ENCODE measurements at places on chromosomes 7 and 10. TPM values are rescaled to one million over a fixed set of nuclear protein-coding genes. Genes with fewer than 3 reads are reported as not detected.

Gene OR2A12
- not detected for total RNA-seq

Gene PLAU
- total RNA-seq = 0.12 TPM

Gene OR2F2
- not detected for total RNA-seq

GRCh38 chr7:25180946-25181345 is 47.3 kb downstream of the NPVF start:
- DNase-seq = no peak
- peak overlapping the region; percentile 71 for H3K4me3 ChIP-seq
- no peaks in the 10 kb centered on the region for H3K27me3 ChIP-seq
- no peaks in the 10 kb centered on the region for H3K36me3 ChIP-seq
- H3K27ac ChIP-seq = peak overlapping the region; percentile 53

DNA sequence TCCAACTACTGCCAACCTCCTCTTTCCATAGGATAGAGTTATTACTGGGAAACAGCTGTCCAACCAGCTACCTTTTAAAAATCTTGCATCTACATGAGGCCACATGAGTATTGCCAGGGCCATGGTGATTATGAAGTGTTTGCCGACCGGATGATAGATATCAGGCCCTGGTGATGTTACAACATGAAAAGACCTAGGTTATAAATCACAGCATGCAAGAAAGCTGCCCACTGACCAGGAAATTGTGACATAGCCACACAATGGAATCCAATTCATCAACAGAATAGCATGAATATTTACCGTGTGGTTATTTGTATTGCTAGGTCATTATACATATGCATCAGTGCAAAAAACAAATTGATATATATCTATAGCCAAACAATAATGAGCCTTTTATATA is 517.0 kb downstream of the INHBA start:
- H3K27me3 ChIP-seq = no peaks in the 10 kb centered on the region
- H3K4me3 ChIP-seq = no peak overlapping the region
- H3K36me3 ChIP-seq = no peaks in the 10 kb centered on the region
- H3K27ac ChIP-seq = no peak overlapping the region
- no peaks in the 10 kb centered on the region for H3K4me1 ChIP-seq

GRCh38 chr7:151167197-151167961 is at the start of gene GBX1:
TSS of gene GBX1 (minus strand) at chr7:151167694. CDS start at chr7:151167548, 146 bp downstream.
- H3K27me3 ChIP-seq = peaks cover 40% of the 10 kb centered on the region
- H3K4me1 ChIP-seq = peaks cover 13% of the 10 kb centered on the region
- H3K36me3 ChIP-seq = no peaks in the 10 kb centered on the region
- no peak within 1 kb of the TSS for H3K27ac ChIP-seq
- DNase-seq = no peak

- no peak for DNase-seq
- H3K27ac ChIP-seq = no peak within 1 kb of the TSS
- H3K36me3 ChIP-seq = no peaks in the 10 kb centered on the region
- H3K4me1 ChIP-seq = no peaks in the 10 kb centered on the region
- no peaks in the 10 kb centered on the region for H3K27me3 ChIP-seq
Observed at GRCh38 chr7:130292682-130293257, at the start of gene CPA4. TSS of gene CPA4 (plus strand) at chr7:130293161. CDS start at chr7:130293181, 20 bp downstream.

- peaks cover 6% of the 10 kb centered on the region for H3K27me3 ChIP-seq
- H3K4me1 ChIP-seq = no peaks in the 10 kb centered on the region
- H3K36me3 ChIP-seq = no peaks in the 10 kb centered on the region
Observed at GRCh38 chr10:43946445-43946844, 297.8 kb upstream of the ZNF32 start.

DNA sequence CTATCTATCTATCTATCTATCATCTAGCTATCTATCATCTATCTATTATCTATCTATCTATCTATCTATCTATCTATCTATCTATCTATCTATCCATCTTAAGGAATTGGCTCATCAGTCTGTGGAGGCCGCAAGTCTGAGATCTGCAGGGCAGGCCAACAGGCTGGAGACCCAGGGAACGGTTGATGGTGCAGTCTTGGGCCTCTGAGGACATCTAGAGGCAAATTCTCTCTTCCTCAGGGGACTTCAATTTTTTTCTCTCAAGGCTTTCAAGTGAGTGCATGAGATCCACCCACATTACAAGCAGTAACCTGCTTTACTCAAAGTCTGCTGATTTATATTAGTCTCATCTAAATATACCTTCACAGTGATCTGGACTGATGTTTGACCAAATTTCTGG is 197.0 kb downstream of the GLRX3 start:
- H3K27me3 ChIP-seq = no peaks in the 10 kb centered on the region
- H3K36me3 ChIP-seq = no peaks in the 10 kb centered on the region
- no peak for DNase-seq
- H3K4me1 ChIP-seq = no peaks in the 10 kb centered on the region
- no peak overlapping the region for H3K4me3 ChIP-seq

DNA sequence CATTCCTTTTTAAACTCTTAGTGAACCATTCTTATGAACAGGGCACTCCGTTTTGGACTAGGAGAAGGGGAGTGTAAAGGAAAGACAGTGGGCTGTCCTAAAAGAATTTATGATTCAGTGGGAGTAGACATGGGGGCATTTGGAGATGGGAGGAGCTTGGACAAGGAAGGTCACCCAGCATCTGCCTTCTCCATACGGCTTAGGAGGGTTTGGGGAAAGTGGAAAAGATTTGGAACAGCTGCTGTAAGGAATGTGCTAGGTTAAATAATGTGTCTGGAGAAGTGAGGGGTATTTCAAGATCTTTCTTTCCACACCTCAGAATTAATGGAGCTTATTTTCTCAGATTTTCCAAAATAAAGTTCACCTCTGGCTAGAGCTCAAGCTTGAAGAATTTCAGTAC is 24.0 kb downstream of the SLC35G1 start:
- no peak overlapping the region for H3K4me3 ChIP-seq
- H3K36me3 ChIP-seq = no peaks in the 10 kb centered on the region
- H3K27ac ChIP-seq = no peak overlapping the region
- no peak for DNase-seq

All from natural killer cell (primary cell).